ENCODE measurements at places on chromosomes 2 and 18.

DNA sequence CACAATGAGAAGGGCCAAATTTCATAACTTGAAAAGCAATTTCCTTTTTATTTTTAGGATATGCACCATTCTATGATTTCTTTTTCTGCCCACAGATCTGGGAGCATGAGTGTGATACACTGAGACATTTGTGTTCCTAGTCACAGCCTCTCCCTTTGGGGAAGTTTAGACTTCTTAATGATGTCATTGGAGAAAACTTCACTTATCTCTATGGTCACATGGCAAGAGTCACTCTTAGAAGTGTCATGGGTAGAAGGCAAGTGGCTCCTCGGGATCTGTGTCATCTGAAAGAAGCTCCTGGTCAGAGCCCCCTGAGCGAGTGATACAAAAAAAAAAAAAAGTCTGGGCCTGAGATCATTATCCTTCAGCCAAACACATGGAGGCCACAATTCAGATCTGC is 62.5 kb upstream of the LGALSL start:
- no peaks in the 10 kb centered on the region for H3K27me3 ChIP-seq
- H3K27ac ChIP-seq, result no peak overlapping the region
- H3K36me3 ChIP-seq, result peaks cover 8% of the 10 kb centered on the region

- H3K4me3 ChIP-seq, result no peak overlapping the region
- no peaks in the 10 kb centered on the region for H3K36me3 ChIP-seq
- no peaks in the 10 kb centered on the region for H3K4me1 ChIP-seq
Measured at GRCh38 chr18:54690198-54690597, 99.2 kb downstream of the DYNAP start.

DNA sequence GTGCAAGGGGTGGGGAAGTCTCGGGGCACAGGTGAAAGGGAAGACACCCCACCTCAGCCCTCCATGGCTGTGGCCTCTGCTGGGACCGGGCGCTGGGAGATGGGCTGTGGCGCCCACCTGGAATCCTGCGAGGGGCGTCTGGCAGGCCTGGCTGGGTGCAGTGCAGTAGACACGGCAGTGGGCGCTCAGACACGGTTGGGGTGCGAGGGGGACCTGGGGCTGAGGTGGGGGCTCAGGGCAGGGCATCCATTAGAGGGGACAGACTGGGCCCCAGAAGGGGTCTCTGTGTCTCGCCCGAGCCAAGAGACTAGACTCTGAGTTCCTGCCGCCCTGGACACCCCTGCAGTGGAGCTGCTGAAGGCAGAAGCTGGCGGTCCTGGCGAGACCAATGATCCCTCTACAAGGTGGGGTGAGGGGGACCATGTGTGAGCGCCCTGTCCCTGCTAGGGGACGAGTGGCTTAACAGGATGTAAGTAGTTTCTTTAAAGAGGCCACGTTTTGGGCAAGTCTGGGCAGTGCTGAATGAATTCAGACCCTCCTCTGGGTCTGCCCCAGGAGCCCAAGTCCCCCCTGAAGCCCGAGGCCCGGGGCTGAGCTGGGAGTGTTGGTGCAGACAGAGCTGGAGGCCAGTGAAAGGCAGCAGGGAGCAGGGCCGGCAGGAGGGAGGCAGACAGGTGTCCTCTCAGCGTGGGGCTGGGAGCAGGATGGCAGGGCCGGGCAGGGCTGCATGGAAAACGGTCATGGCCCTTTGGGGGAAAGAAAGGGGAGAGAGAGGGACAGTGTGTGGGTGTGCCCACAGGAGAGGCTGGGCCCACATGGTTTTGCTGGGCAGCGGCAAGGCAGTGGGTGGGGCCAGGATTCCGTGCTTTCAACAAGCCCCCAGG is 57.2 kb downstream of the HS6ST1 start:
- DNase-seq, result no peak
- H3K4me1 ChIP-seq, result peaks cover 3% of the 10 kb centered on the region
- no peak overlapping the region for H3K27ac ChIP-seq
- no peaks in the 10 kb centered on the region for H3K27me3 ChIP-seq

- H3K4me3 ChIP-seq, result no peak overlapping the region
- H3K27me3 ChIP-seq, result no peaks in the 10 kb centered on the region
- H3K36me3 ChIP-seq, result peaks cover 21% of the 10 kb centered on the region
- DNase-seq, result no peak
Measured at GRCh38 chr2:86087936-86088850, 17.5 kb downstream of the POLR1A start.

DNA sequence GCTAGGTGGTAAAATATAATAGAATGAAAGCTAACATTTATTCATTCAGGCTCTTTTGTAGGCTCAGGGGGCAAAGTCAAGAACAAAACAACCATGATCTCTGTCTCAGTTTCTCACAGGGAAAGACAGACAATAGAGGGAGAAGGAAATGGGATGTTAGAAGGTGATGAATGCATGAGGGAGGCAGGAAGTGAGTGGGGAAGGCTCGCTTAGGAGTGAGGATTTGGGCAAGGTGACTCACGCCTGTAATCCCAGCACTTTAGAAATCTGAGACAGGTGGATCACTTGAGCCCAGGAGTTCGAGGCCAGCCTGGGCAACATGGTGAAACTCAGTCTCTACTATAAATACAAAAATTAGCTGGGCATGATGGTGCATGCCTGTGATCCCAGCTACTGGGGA is 88.4 kb downstream of the CTIF start:
- H3K4me3 ChIP-seq, result no peak overlapping the region
- H3K27me3 ChIP-seq, result no peaks in the 10 kb centered on the region
- no peak overlapping the region for H3K27ac ChIP-seq
- H3K4me1 ChIP-seq, result no peaks in the 10 kb centered on the region
- H3K36me3 ChIP-seq, result no peaks in the 10 kb centered on the region

GRCh38 chr2:96090196-96090926 is 26.0 kb downstream of the ADRA2B start:
- H3K4me1 ChIP-seq, result peaks cover 3% of the 10 kb centered on the region
- H3K36me3 ChIP-seq, result no peaks in the 10 kb centered on the region
- no peak for DNase-seq
- no peak overlapping the region for H3K4me3 ChIP-seq
- no peaks in the 10 kb centered on the region for H3K27me3 ChIP-seq

- no peaks in the 10 kb centered on the region for H3K4me1 ChIP-seq
- H3K4me3 ChIP-seq, result no peak overlapping the region
- H3K27me3 ChIP-seq, result peaks cover 8% of the 10 kb centered on the region
- DNase-seq, result no peak
- H3K27ac ChIP-seq, result no peak overlapping the region
Measured at GRCh38 chr2:75600461-75601011, 39.8 kb upstream of the EVA1A start.

GRCh38 chr18:46538376-46538775 is 118.6 kb downstream of the LOXHD1 start:
- H3K27ac ChIP-seq, result no peak overlapping the region
- H3K27me3 ChIP-seq, result peaks cover 3% of the 10 kb centered on the region
- H3K4me1 ChIP-seq, result peaks cover 3% of the 10 kb centered on the region
- no peaks in the 10 kb centered on the region for H3K36me3 ChIP-seq
- no peak overlapping the region for H3K4me3 ChIP-seq

GRCh38 chr2:228793116-228793515 is 478.0 kb downstream of the PID1 start:
- H3K27ac ChIP-seq, result no peak overlapping the region
- H3K27me3 ChIP-seq, result no peaks in the 10 kb centered on the region
- no peaks in the 10 kb centered on the region for H3K4me1 ChIP-seq
- H3K36me3 ChIP-seq, result no peaks in the 10 kb centered on the region

DNA sequence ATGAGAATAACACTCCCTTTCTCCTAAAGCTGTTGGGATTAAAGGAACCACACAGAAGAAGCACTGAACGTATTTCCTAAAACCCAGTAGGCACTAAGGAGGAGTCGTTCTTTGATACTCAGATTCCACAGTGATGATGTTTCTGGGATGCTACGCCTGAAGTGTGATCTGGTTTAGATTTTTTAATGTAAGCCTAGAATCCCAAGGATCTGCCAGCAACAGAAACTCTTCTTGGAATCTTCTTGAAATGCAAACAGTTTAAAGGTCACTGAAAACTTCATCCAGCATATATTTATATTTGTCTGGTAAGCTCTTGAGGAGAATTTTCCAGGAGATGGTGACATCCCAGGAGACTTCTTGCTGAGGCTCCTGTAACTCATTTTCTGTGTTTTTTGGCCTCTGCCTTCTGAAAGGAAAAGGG is 247.6 kb upstream of the TRIB2 start:
- no peak overlapping the region for H3K4me3 ChIP-seq
- no peak overlapping the region for H3K27ac ChIP-seq
- H3K36me3 ChIP-seq, result peaks cover 1% of the 10 kb centered on the region
- H3K27me3 ChIP-seq, result no peaks in the 10 kb centered on the region
- DNase-seq, result no peak
- H3K4me1 ChIP-seq, result peaks cover 7% of the 10 kb centered on the region

- no peak overlapping the region for H3K4me3 ChIP-seq
- peaks cover 19% of the 10 kb centered on the region for H3K27me3 ChIP-seq
- H3K4me1 ChIP-seq, result no peaks in the 10 kb centered on the region
- no peaks in the 10 kb centered on the region for H3K36me3 ChIP-seq
- no peak for DNase-seq
Measured at GRCh38 chr2:104428155-104428554, 425.8 kb upstream of the POU3F3 start.

- no peaks in the 10 kb centered on the region for H3K36me3 ChIP-seq
- no peak overlapping the region for H3K4me3 ChIP-seq
- no peak overlapping the region for H3K27ac ChIP-seq
- no peaks in the 10 kb centered on the region for H3K27me3 ChIP-seq
Measured at GRCh38 chr2:72973566-72974435, 56.5 kb downstream of the EMX1 start.

- peaks cover 6% of the 10 kb centered on the region for H3K27me3 ChIP-seq
- no peaks in the 10 kb centered on the region for H3K36me3 ChIP-seq
- no peak overlapping the region for H3K4me3 ChIP-seq
- H3K27ac ChIP-seq, result no peak overlapping the region
Measured at GRCh38 chr2:221997100-221997499, 301.7 kb downstream of the PAX3 start.

DNA sequence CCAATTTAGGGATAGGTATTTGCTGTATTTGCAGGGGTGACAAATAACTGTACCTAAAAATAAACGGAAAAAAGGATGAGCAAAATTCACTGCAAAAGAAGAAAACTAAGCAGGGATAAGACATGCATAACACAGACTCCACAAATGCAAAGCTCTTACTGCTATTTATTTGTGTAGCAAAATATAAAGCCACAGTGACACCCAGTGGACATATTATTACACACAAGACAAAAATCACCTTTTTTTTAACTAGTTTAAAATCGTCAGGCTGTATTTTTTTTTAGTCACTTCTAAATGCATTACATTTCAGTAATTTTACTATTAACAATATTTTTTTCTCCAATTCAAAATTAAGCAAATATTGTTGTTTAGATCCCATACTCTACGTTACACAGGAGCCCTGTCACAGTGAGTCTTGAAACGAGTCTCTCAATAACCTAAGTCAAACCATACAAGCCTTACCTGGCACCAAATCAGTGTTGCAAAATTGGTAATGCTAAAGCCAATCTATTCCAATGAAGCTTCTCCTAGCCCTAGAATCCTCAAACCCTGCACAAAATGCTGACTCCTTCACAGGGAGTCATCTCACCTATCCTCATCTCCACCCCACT is 23.7 kb downstream of the METTL4 start:
- H3K4me1 ChIP-seq, result peaks cover 9% of the 10 kb centered on the region
- H3K27me3 ChIP-seq, result no peaks in the 10 kb centered on the region
- DNase-seq, result no peak
- H3K4me3 ChIP-seq, result no peak overlapping the region

DNA sequence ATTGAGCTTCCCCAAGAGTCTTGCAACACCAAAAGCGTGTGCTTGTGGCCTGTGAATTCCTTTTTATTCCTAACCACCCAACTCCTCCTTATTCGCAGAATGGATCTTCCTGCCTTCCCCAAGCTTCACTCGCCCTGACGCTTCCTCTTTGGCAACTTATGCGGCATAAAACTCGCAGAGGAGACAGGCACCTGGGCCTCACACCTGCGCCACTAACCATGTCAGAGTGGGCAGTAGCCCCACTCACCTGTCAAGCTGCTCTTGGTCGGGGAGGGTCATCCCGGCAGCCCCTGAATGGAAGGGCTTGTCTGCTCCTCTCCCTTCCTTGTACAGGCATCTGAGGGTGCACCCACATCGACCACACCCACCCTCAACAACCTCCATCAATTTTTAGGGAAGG is 106.9 kb upstream of the GPC1 start:
- DNase-seq, result no peak
- H3K4me3 ChIP-seq, result no peak overlapping the region
- no peaks in the 10 kb centered on the region for H3K4me1 ChIP-seq
- H3K27ac ChIP-seq, result no peak overlapping the region

DNA sequence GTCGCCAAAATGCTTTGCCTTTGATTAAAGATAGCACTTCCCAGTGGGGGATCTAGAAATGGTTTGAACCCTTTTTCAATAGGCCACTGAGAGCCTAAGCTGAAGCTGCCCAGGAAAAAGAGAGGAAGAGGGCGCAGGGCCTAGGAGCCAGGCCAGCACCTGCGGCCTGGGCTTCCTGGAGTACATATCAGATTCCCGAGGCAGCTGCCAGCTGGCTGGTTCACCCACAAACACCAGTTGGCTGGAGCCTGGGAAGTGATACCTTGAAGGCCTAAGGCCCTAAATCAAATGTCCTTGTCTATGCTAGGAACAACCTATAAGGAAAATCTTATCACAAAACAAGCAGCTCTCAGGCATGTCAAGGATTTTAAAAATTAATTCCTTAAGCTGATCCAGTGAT is 37.1 kb downstream of the ANKRD44 start:
- DNase-seq, result no peak
- H3K4me1 ChIP-seq, result peaks cover 69% of the 10 kb centered on the region
- peaks cover 58% of the 10 kb centered on the region for H3K36me3 ChIP-seq
- no peak overlapping the region for H3K4me3 ChIP-seq
- H3K27me3 ChIP-seq, result no peaks in the 10 kb centered on the region

- DNase-seq, result no peak
- H3K27me3 ChIP-seq, result no peaks in the 10 kb centered on the region
- H3K4me1 ChIP-seq, result no peaks in the 10 kb centered on the region
- no peak overlapping the region for H3K4me3 ChIP-seq
- H3K36me3 ChIP-seq, result no peaks in the 10 kb centered on the region
Measured at GRCh38 chr2:146321175-146321574, 1523.7 kb upstream of the ACVR2A start.

- no peak overlapping the region for H3K27ac ChIP-seq
- peaks cover 4% of the 10 kb centered on the region for H3K36me3 ChIP-seq
- no peaks in the 10 kb centered on the region for H3K27me3 ChIP-seq
- H3K4me3 ChIP-seq, result no peak overlapping the region
Measured at GRCh38 chr2:65215946-65216345, 11.7 kb upstream of the ACTR2 start.

- DNase-seq, result no peak
- no peaks in the 10 kb centered on the region for H3K27me3 ChIP-seq
- no peaks in the 10 kb centered on the region for H3K36me3 ChIP-seq
- H3K27ac ChIP-seq, result no peak overlapping the region
- no peak overlapping the region for H3K4me3 ChIP-seq
Measured at GRCh38 chr18:54612237-54612636, 21.2 kb downstream of the DYNAP start.

Data from activated naive CD8-positive, alpha-beta T cell treated with anti-CD3 and anti-CD28 coated beads for 36 hours (primary cell).